Activated T-cell treated with anti-CD3 and anti-CD28 coated beads for 24 hours (primary cell): ENCODE measurements at places on chromosomes 5 and 9.

DNA sequence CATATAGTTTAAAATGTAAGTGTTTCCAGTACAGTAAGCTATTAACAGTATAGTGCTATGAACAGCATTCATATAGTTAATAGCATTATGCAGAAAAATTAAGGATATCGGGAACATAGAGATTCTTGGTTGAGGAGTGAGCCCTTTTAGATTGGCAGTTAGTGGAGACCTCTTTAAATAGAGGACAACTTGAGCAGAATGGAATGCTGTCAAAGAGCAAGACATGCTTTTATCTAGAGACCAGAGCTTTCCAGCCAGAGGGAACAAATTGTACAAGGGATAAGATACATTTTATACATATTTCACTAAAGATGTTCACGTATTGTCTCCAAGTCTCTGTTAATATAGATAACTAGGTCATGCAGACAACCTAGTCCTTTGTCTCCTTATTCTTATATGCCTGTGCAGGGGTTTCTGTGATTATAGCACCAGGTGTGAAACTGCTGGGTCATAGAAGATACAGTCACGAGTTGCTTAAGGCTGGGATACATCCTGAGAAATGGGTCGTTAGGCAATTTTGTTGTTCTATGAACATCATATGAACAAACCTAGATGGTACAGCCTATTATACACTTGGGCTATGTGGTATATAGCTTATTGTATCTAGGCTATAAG lies 6.0 kb downstream of the IPO11 start:
- DNase-seq = no peak

DNA sequence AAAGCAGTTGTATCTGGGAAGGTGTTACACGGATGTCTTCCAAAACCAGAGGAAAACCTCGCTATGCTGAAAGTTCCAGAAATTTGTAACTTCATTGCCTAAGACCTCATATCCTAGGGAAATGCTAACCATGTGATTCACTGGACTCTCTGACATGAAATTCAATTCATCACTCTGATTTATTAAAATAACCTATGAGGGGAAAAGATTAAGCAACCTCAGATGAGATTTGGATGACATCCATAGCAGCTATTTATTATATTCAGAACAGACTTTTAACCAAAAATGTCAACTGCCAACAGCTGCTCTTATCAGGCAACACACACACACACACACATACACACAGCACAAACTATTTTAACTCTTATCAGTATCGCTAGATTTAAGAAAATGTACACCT lies 1006.4 kb upstream of the CTNND2 start:
- no peak for DNase-seq

GRCh38 chr5:140000332-140000731 lies 42.8 kb downstream of the NRG2 start:
- DNase-seq = no peak

- no peak for DNase-seq
These were observed 21.0 kb upstream of the PPP2CA start for GRCh38 chr5:134246771-134247427.

GRCh38 chr5:92519811-92520632 lies 1061.0 kb downstream of the NR2F1-AS1 start:
- no peak for DNase-seq

GRCh38 chr5:147673266-147673665 lies 109.3 kb downstream of the JAKMIP2 start:
- no peak for DNase-seq
